Ovary (tissue), 10 donors: ENCODE measurements at places on chromosomes 6 and 20. TPM values are rescaled to one million over a fixed set of nuclear protein-coding genes. Genes with fewer than 3 reads are reported as not detected.

DNA sequence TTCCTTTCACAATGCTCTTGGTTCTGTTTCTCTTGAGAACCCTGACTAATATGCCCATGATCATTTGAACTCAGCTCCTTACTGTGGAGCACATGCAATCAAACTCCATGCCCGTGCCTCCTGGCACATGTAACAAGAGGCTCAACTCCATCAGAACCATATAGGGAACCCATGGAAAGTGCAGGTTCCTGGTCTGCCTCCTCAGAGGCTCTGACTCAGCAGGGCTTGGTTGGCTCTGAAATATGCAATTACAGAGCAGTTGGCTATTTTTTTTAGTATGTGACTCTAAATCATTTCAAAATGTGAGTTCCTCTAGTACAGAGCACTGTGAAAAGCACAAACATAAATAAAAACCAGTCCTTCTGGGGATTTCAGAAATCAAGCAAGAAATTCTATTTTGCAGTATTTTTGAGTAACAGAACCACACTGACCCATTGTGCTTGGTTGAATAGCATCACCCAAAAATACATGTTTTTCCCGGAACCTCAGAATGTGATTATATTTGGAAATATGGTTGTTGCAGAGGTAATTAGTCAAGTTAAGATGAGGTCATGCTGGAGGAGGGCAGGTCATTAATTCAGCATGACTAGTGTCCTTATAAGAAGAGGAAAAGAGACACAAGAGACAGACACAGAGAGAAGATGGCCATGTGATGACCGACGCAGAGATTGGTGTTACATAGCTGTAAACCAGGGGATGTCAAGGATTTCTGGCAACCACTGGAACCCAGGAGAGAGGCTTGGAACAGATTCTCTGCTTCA is 13.2 kb upstream of the MAP3K4 start:
- no peak for DNase-seq

DNA sequence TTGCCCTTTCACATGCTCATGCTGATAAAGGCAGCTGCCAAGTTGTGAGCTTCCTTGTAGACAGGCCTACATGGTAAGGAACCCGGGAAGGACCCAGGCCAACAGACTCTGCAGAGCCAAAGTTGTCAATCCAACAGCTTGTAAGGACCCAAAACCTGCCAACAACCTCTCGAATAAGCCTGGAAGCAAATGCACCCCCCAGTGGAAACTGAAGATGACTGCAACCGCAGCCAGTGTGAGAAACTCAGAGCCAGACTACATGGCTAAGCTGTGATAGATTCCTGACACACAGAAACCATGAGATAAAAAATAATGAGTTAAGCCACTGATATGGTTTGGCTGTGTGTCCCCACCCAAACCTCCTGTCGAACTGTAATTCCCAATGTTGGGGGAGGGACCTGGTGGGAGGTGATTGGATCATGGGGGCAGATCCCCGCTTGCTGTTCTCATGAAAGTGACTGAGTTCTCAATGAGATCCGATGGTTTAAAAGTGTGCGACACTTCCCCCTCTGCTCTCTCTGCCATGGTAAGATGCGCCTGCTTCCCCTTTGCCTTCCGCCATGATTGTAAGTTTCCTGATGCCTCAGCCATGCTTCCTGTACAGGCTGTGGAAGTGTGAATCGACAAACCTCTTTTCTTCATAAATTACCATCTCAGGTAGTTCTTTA is 18.8 kb upstream of the CLPSL2 start:
- no peak for DNase-seq

- DNase-seq: no peak
Observed at GRCh38 chr6:165799391-165800153, 136.5 kb upstream of the PDE10A start.

DNA sequence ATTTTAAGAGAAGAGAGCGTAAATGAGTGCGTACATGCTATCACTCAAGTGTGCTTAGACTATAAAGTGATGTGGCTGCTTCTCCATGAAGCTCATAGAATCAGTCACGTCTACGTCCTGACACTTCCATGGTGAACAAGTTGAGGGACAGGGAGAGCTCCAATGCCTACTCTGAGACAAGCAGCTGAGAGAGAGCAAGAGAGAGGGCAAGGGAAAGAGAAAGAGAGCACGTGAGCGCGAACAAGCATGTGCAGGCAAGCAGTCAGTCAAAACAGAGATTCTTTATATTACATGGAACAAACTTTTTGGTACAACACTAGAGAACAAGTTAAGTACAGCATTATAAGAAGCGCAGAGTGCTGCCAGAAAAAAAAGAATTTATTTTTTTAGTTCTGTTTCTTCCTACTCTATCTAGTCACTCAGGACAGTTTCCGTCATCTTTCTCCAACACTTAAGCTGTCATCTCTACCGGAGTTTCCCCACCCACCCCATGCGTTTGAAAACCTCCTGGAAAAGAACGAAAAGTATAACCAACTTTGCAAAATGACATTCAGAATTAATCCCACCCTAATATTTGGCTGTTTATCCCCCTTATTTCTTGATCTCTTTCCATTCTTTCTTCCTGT is 61.8 kb downstream of the EPB41L2 start:
- DNase-seq: no peak

DNA sequence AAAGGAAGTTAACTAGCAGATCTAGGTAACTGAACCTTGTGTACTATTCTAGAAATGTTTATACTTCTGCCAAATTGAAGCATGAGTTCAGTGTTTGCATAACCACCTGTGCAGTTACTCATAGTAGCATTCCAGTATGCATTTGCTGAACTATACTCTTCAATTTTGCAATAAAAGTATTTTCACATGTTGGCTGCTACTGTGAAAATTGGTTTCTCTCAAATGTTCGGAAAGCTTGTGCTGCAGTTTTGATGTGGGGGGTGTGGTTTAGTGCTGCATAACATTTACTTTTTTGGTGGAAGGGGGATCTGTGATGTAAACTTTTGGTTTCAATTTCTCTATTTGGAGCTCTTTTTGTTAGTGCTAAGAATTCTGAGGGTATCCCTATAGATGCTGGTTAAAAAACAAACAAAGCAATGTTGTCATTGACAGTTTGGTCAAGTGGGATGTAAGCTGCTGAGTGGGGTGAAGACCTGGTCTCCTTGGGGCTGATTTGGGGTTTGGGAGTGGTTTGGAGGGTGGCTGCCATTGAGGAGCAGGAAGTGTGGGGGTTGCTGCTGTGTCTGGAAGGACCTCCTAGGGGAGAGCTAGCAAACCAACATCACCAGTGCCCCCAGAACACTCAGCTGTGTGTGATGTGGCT is 87.8 kb downstream of the CARMIL1 start:
- no peak for DNase-seq

PDE10A gene
- 127 TPM for total RNA-seq

PDYN gene
- total RNA-seq: not detected

EPPIN gene
- 0.30 TPM for total RNA-seq

NKX2-4 gene
- total RNA-seq: not detected

ZDHHC14 gene
- 5.9 TPM for total RNA-seq
